HFF-Myc (cell line): ENCODE measurements at places on chromosomes 7 and 10.

GRCh38 chr10:76230921-76231285, 799.5 kb downstream of the LRMDA start:
- DNase-seq: no peak

DNA sequence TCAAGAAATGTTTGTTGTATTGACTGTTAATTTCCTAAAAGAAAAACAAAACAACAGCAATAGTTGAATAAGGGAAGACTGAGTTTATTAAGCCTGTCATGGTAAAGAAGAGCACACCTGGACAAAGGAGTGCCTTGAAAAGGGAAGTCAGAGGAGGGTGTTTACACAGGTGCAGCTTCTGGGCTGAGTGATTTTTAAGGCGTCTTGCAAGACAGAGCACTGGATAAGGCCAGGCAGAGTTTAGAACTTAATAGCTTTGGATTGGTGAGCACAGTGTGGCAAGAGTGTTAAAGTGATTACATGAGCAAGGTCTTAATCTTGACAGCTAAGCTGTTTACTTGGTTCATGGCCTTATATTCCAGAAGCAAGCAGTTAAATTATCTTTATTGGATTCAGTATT, 423.2 kb downstream of the CNTNAP2 start:
- no peak for DNase-seq

DNA sequence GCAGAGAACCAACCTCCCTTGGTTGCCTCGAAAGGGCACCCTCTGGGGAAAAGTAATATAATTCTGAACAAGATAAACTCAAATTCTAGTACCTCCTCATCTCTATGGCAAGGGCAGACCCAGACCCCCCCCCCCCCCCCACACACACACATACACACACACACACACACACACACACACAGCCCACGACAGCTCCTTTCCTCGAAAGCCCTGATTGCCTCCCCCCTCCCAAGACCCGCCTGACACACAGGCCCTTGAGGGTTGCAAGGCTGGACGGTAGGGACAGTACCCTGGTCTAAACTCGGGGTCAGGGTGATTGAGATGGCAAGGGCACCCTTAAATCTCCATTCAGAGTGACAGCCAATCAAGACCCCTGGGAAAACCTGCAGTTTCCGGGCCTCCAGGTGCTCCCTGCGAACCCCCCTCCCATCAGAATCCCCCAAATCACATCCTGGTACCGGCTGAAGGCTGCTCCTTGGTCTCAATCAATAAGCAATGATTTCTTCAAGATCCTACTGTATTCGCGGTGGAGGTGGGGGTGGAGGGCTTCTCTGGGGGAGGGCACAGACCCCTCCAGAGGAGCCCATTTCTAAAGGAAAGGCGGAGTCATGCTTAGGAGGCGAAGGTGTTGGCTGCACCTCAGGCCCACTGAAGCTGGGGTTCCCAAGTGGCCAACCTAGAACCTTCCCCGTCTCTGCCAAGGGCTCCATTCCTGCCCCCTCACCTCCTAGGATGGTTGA, 100.7 kb downstream of the HIP1 start:
- no peak for DNase-seq

DNA sequence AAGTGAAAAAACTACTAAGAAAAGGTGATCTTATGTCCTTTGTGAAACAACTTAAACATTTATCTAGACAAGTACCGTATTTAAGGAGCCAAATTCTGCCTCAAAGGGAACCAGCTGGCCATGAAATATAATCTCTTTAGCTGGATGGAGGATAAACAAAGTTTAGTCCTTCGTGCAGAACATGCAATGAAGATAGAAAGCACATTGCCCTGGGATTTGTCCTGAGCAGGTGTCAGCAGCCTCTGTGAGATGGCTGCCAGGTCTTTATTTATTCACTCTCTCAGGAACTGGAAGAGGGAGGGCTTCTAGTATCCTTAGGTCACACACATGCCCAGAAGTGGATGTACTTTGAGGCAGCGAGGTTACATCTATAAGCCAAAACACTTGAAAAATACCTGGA, 57.4 kb upstream of the CASD1 start:
- no peak for DNase-seq

DNA sequence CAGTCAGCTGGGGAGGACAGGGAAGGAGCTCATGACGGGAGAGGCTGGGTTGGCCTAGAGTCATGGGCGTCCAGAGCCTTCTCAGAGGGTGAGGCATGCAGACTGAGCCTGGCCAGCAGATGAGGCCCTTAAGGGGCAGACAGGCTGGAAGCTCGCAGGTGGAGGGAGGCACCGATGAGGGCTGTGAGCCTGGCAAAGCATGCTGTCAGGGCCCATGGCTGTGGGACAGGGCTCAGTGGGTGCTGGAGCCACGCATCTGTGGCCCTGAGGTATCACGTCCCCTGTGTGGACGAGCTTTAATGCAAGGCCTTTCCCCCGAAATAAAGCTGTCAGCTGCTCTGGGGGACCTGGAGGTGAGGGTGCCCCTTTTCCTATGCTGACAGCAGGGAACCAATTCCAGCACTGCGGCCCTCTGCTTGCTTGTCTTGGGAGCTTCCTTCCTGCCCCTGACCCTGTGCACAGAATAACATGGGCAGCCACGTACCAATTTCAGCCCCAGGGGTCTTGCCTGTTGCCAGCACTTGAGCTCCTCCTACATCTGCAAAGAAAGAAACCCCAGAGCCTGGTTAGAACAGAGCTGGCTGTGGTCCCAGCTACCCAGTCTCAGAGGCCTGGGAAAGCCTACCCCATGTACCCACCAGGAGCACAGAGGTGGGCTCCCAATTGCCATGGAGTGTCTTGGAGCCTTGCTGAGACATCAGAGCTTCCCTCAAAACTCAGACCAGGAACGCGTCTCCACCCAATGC, 20.6 kb downstream of the TMEM273 start:
- DNase-seq: no peak

DNA sequence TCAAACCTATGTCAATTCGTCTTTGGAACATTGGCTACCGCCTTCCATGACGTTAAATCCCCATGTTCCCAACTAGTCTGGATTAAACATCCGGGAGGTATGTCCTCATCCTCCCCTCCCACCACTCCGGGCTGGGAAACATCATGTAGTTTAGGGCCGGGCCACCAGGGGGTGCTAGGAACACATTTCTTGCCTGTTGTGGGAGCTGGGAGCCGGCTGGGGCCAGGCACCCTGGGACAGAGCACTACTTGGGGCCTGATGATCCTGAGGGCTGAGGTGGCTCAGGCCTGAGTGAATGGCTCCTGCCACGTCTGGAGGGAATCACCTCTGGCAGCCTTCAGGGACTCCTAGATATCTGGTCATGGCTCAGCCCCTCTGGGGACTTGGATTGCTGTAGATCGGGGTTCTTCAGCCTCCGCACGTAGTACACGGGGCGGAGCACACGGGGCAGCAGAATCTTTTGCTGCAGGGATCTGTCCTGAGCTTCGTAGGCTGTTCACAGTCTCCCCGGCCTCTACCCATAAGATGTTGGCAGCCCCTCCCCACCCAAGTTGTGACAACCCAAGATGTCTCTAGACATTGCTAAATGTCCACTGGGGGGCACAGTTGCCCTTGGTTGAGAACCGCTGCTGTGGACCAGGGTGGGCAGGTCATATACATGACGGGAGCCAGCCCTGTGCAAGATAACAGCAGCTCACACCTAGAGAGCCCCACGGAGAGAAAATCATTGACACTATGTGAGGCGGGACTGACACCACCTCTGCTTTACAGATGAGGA, 141.2 kb upstream of the ZNF716 start:
- DNase-seq: no peak

DNA sequence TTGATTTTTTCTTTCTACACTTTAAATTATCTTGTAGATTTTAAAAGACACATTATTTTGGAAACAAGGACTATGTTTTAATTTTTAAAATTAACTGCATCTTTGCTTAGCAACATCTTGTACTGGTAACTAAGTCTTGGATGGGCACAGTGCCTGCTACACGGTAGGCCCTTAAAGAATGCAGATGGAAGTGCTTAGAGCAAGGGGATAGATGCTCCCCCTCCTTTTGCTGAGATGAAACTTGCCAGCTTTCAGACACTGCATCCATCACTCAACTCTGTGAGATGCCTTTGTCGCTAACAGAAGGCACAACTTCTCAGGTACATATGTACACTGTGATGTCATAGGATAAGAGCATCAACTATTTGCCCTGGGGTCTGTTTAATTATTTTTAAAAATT, 103.9 kb downstream of the LRRC18 start:
- DNase-seq: no peak

DNA sequence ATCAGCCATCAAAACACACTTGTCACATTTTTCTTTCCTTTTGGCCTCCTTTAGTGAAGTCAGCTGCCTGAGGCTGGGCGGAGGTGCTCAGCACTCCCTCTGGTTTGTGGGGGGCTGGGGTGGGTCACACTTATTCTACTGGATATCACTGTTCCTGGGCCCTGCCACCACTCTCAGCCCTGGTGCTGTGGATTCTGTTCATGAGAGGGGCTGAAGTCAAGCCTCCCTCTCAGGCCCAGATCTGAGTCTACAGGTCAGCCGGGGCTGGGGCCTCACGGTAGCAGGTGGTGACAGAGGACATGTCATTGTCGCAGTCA, 180.8 kb upstream of the TNS3 start:
- no peak for DNase-seq

DNA sequence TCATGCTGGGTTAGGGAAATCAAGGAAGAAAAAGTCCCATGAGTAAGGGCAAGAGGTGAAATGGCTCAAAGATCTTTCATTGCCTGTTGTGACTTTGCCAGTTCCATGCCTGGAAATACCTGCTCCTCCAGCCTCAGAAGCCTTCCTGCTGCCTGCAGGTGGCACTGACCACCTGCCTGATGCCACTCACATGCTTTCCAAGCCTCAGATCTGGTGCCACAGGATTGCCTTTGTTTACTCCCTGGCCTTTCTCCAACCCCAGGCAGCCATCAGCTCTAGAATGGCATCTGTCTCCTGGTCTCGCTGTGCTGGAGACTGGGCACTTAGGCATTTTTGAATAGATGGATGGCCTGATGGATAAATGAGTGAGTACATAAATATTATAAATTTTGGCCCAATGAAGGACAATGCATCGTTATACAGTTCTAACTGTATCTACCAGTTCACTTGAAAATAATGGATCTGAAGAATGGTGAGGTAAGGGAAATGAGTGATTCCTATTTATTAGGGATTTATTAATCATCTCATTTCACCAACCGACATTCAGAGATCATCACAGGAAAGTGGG, 657.2 kb downstream of the INHBA start:
- DNase-seq: no peak

- DNase-seq: peak; percentile 33
Observed at GRCh38 chr10:114487815-114488536, 83.7 kb upstream of the AFAP1L2 start.

GRCh38 chr10:107653832-107654287, 489.4 kb upstream of the SORCS1 start:
- no peak for DNase-seq

- no peak for DNase-seq
Observed at GRCh38 chr10:96325719-96326373, 21.6 kb downstream of the DNTT start.

DNA sequence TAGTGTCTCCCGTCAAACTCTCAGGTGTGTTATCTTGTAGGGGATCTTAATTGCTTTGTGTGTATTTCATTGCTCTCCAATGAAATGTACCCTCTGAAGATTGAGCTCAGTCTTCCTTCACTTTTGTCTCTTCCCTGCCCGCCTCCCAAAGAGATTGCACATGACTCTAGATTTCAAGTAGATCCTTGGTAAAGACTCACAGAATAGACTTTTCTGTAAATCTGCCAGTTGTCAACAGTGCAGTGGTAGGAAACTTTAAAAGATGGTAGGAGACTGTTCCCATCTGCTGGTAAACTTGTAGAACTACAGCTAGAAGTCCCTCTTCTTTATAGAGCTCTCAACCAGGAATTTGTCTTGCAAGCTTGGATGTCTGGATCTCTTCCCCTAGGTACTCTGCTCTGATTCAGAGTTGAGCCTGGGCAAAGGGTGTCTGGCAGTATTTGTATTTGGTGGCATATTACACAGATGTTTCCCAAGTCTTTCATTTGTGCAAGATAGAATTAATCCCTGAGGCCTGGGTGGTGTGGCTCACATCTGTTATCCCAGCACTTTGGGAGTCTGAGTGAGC, 9.6 kb downstream of the CCL26 start:
- DNase-seq: no peak

- DNase-seq: no peak
Observed at GRCh38 chr10:60236869-60237524, 152.7 kb downstream of the ANK3 start.

DNA sequence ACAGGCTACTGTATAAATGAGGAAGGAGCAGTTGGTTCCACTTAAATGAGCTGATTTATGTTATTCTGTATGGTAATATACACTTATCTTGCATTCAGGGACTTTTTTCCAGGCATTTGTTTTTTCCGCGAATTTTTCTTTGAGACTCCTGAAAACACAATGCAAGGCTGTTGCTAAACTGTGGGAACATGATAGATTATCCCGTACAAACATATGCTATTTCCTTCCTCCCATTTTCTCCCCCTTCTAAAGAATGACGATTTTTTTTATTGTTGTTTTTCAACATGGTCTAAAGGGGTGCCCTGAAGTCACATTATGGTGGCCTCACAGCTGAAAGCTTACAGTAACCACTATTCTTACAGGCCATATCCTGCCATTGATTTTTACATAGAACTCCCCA, 523.9 kb upstream of the NRP1 start:
- DNase-seq: no peak

DNA sequence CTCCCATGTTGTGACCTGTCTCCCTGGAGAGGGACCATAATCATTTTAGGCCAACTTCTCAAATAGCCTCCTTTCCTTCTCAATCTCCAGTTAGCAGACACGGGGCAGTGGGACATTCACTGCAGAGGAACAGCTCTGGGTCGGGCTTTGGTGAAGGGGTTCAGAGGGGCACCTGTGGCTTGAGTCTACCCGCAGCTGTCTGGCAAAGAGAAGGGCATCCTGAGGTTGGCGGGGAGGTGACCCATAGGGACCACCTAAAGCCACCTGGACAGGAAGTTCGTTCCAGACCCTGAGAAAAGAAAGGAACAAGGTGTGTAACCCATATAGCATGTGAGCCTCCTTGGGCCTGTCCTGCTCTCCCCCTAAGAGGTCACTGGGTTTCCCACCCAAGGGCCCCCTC, 155.0 kb downstream of the OAT start:
- no peak for DNase-seq

- DNase-seq: peak; percentile 7
Observed at GRCh38 chr10:42866115-42866995, 83.8 kb downstream of the BMS1 start.

DNA sequence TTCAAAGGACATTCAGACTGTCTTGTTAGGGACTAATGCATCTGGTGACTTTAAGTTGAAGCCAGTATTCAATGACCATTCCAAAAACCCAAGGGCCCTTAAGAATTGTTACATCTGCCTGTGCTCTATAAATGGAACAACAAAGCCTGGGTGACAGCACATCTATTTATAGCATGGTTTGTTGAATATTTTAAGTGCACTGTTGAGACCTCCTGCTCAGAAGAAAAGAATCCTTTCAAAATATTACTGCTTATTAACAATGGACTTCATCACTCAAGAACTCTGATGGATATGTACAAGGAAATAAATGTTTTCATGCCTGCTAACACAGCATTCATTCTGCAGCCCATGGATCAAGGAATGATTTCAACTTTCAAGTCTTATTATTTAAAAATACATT, 33.1 kb upstream of the CYP26C1 start:
- no peak for DNase-seq
